ENCODE measurements at places on chromosomes 12 and 14.

GRCh38 chr12:64566831-64567517 is 43.3 kb upstream of the RASSF3 start:
- DNase-seq: no peak

GRCh38 chr12:105878964-105879363 is 259.8 kb downstream of the NUAK1 start:
- no peak for DNase-seq

GRCh38 chr12:93991829-93992461 is 156.4 kb upstream of the PLXNC1 start:
- DNase-seq: no peak

DNA sequence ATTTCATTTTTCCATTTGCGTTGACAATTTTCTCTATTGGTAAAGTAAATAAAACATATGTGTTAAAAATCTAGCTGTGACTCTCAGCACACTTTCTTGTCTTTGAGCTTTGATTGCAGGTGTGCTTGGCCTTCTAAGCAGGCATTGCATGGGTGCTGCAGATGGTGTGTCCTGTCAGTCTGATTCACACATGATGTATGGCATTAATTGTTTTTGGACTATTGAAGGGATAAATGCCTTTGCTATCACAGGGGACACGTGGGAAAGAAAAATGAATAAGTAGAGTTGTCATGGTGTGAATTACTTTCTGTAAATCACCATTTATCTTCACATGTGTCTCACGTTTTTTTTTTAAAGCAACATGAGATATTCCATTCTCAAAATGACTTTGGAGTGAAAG is 211.3 kb upstream of the NAV3 start:
- DNase-seq: no peak

DNA sequence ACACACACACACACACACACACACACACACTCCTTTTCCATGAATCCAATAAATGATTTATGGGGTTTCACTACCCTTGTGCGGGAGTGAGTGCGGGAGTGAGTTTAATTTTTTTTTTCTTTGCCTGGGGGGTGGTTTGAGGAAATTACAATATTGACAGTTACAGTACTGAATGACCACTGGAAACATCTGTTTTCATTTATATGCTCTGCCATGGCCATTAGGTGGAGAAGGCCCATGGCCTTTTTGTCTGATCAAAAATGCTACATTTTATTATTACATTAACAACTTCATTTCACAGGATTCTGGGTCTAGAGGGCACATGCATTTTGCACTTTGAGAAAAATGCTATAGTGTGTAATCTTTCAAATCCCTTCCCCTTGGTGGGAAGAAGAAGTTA is 5.9 kb downstream of the TBX3 start:
- DNase-seq: no peak

DNA sequence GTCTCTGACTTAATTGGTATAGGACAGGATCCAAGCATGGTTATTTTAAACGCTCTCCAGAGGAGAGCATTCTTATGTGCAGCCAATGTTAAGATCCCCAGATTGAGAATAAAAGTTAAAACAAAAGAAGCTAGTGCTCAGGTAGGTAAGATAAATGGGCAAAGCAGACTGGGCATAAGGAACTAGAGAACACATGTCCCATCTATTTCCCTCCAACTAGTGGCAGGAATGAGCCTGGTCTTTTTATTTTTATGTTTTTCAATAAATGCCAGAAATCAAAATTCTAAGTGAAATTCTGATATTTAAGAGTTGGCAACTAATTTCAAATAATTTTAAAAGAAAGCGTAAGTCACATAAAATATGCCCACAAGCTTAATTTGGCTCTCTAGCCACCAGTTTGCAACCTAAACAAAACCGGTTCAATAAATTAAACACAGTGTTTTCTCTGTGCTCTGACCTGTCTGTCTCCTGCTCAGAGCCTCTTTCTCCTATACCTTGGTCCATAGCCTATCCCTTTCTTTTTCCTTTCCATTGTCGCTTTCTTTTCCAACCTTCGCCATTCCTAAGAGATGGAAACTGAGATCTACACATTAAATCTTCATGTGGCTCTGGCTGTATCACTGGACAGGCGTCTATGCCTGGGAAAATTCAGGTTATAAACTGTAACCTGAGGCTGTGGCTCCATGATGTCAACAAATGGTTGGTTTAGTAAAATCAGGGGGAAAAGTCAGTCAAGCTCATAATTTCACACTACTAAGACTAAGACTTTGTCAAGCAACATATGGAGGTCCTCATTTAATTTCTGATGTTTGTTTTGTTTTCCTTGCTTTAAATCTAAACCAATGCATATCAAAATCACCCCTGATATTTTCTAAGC is 5.5 kb downstream of the SLC38A1 start:
- DNase-seq: no peak

GRCh38 chr14:83164591-83164990 is 1630.9 kb upstream of the SEL1L start:
- no peak for DNase-seq

- no peak for DNase-seq
Measured at GRCh38 chr14:20516921-20517320, 11.6 kb downstream of the RNASE10 start.

All from suppressor macrophage treated with lipopolysaccharide for 4 hours (primary cell).